Thyroid gland (tissue), 4 donors: ENCODE measurements at places on chromosomes 5 and 9. TPM values are rescaled to one million over a fixed set of nuclear protein-coding genes. Genes with fewer than 3 reads are reported as not detected.

FOXD4 gene
- total RNA-seq, result 0.54 TPM

- no peak for DNase-seq
Observed at GRCh38 chr9:22046243-22046885, 37.3 kb upstream of the CDKN2B start.

SHISAL2B gene
- total RNA-seq, result not detected

GRCh38 chr9:120534266-120534665 is 45.7 kb downstream of the CDK5RAP2 start:
- no peak for DNase-seq

TAF11L10 gene
- not detected for total RNA-seq

AMBP gene
- not detected for total RNA-seq

TNFSF8 gene
- 2.0 TPM for total RNA-seq

- no peak for DNase-seq
Observed at GRCh38 chr9:16458696-16459420, 411.6 kb downstream of the BNC2 start.

GRCh38 chr9:8890695-8891094 is 1091.1 kb upstream of the DMAC1 start:
- DNase-seq, result no peak

GRCh38 chr5:156654444-156654843 is 195.7 kb upstream of the PPP1R2B start:
- no peak for DNase-seq

RASGEF1C gene
- 2.1 TPM for total RNA-seq

CBY3 gene
- not detected for total RNA-seq

PRR7 gene
- 3.6 TPM for total RNA-seq

DNA sequence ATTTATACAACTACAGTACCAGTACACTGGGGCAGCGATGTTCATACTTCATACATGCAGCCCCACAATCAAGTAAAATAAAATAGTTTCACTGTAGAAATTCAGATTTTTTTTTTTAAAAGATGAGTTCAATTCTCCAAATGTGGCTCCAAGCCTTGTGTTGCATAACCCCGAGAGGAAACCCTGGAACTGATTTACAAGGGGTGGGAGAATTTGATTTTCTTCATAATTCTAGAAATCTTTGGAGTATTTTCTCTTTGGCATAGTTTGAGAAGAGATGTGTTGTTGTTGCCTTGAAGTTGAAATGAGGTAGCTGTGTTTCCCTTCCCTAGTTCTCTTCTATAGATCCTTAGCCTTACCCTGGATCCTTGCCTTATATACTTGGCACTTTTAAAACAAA is 3.1 kb downstream of the RHOBTB3 start:
- DNase-seq, result no peak

GRCh38 chr9:81771571-81771970 is 82.2 kb upstream of the TLE1 start:
- no peak for DNase-seq

TRIM7 gene
- total RNA-seq, result 13.3 TPM

GRCh38 chr5:41009232-41009631 is 61.9 kb downstream of the MROH2B start:
- DNase-seq, result no peak

GRCh38 chr9:90864779-90865178 is 63.2 kb downstream of the SYK start:
- no peak for DNase-seq

- peak; percentile 70 for DNase-seq
Observed at GRCh38 chr5:180670586-180671359, 21.4 kb upstream of the FLT4 start.

DNA sequence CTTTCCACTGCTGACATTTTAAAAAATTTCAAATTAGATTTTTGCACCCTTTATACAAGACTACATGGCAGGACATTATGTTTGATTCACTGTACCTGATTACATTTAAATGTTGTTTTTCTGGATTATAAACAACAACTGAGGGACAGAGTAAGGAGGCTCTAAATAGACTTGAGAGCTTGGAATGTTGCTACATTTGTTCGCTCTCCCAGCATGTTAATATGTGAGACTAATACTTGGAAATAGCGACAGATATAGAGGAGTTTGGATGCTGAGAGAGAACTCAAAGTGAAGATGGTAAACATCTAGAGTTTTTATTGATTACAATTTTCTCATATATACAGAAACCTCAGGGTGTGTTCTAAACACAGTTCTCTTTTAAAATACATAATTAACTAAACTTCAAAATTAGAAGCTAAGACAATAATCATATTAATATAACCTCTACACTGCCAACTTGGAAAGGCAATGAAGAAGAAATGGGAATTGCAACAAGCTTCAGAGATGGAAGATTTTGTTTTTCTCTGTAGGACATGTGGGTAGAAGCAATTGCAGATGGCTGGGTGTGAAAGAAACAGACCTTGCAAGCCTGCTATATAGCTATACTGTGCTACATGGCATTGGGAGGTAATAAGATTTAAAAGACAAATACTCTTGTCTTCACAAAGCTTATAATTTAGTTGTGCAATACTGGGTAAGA is 1.4 kb upstream of the NDFIP1 start:
- DNase-seq, result no peak

DNA sequence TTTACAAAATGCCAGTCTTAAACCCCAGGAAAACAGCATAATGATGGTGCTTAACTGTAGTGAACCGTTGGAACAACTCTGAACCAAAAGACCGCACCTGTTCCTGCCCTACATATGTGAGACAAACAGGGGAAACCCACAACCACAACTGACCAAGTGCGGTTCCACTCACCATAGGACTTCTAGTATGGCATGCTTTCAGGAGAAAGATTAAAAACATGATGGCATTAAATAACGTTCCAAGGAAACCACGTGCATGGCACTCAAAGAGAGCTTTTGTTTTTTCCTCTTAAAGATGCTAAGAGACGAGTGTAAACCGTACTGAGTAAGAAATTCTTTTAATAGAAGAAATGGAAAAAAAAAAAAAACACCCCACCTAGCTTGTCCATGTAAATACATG is 119.8 kb downstream of the SSBP2 start:
- no peak for DNase-seq

SPATA31C1 gene
- not detected for total RNA-seq

DNA sequence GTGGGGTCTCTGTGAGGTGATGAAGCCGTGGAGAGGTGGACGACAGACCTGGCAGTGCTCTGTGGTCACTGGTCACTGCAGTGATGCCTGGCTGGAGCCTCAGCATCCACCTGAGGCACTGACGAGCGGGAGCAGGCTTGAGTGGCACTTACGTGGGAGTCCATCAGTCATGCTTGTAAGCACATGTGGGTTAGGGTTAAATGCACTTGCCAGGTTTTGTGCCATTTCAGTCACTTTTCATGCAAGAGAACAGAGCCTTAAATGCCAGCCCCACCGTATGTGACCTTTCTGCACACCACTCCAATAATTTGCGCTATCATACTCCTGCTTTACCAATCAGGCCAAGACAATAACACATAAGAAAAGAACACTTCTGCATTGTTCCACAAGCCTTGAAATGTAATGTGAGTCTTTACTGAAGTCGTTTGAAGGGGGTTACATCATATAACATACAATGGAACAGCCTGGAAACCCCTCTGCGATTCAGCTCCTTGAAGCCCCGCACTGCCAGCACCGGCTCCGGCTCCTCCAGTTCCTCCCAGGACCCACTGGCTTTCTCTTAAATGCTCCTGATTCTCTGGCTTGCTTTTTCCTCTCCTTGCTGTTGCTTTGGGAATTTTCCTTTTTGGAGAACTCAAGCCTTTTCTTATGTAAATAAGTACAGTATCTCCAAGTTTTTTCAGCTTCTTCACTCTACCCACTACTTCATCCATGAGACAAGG is 59.4 kb upstream of the CTXN3 start:
- DNase-seq, result peak; percentile 64

DNA sequence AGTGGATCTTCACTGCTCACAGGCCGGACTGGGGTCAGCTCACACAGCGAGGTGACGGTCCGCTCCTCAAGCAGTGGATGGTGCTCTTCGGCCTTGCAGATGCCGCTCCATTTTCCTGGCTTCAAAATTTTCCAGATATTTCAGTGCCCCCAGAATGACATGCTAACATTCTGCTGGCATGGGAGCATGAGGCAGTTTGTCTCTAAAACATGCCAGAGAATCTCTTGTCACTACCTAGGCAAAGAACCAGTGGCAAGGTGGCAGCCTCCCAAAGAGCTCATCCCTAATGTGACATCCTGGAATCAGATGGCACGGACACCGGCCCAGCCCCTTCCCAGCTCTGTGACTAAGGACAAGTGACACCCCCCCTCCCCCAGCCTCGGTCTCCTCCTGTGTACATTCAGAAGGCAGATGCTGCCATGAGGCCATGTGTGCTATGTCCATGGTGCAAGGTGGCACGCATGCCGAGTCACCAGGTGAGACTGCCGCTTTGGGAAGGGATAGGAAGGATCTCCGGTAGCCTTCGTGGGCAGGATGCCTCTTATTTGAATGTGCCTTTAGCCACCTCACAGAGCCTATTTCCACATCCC is 2.7 kb downstream of the S1PR3 start:
- DNase-seq, result no peak

DNA sequence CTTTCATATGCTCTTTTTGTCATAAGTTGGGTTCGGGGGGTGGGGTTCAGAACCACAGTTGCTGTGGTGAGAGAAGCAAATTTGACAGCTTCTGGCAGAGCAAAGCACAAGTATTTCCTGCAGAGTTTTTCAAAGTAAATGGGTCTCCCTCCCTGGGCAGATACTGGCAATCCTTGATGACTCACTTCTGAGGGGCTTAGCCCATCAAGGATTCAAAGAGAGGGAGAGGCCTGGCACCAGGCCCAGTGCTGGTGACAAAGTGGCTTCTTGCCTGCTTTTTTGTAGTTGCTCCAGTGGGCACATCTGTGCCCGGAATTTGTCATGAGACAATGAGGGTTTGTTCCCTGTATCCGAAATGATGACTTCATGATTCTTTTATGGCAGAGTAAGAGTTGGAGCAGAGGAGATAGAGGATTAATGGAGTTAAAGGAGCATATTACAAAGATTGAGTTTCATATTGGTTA is 46.6 kb upstream of the TNC start:
- peak; percentile 5 for DNase-seq

DNA sequence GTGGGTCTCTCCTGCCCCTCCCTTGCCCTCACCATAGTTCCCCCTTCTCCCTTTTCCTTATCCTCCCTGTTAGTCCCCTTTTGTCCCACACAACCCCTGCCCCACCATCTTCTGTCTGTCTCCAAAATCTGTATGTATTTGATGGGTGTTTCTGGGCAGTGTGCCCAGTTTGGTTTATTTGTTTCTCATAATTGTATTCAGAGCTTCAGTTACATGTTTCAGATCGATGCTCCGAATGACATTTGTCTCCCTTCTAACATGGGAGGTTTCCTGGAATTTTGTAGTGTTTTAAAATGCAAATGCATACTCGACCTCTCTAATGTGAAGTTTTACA is 22.2 kb downstream of the FBXL7 start:
- no peak for DNase-seq

DNA sequence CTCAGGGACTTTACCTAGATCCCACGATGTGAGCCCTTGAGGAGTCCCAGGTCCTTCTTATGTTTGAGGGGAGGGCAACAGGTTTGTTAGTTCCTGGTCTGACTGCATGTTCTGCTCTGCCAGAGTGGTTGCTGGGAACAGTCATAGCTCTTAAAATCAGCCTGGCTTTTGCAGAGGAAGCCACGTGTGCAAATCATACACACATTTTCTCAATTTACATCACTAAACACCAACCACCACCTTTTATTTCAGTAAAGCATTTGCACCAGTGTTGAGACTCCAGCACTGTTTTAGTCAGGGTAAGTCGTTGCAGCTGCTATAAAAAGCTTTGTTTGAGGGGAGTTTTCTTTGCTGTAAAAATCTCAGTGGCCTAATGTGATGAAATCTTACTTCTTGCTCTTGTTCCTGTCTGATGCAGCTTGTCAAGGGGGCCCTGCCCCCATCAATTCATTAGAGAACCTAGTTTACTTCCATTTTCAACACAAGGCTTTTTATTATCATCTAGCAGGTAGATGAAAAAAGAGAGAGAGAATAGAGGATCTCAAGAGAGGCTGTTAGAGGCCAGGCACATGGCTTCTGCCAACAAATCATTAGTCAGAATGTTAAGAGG is 70.3 kb upstream of the VCAN start:
- no peak for DNase-seq

DNA sequence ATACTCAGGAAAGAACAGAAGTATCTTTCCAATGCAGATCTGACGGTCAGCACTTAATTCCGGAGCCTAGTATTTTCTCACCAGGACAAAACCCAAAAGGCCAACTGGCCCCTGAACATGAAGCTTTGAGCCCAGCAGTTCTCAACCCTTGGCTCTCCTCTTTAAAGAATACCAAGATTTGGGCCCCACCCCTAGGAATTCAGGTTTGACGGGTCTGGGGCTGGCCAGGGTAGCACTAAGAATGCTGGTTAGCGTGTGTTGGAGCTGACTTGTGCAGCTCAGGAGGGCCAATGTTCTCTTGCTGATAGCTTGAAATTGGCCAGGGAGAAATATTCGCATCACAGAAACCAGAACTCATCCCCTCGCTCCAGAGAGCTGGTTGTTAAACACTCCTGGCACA is 88.3 kb upstream of the PTCH1 start:
- no peak for DNase-seq

NTRK2 gene
- total RNA-seq, result 155 TPM

DNA sequence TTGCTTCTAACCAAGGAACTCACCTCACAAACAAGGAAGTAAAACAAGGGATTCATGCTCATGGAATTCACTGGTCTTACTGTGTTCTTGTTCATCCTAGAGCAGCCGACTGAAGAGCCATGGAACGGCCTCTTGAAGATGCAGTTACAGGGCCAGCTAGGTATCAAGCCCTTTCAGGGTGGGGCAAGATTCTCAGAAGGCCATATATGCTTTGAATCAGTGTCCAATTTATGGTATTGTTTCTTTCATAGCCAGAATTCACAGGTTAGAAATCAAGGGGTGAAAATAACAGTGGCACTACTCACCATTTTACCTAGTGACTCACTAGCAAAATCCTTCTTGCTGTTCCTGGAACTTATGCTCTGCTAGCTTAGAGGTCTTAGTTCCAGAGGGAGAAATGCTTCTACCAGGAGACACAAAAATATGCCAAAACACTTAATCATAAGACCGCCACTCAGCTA is 159.5 kb upstream of the CDH10 start:
- DNase-seq, result no peak

GRCh38 chr9:121292801-121293241 is 24.9 kb downstream of the GSN start:
- DNase-seq, result no peak

SPINK1 gene
- total RNA-seq, result not detected

- no peak for DNase-seq
Observed at GRCh38 chr5:172509405-172509781, 55.1 kb upstream of the SH3PXD2B start.

DNA sequence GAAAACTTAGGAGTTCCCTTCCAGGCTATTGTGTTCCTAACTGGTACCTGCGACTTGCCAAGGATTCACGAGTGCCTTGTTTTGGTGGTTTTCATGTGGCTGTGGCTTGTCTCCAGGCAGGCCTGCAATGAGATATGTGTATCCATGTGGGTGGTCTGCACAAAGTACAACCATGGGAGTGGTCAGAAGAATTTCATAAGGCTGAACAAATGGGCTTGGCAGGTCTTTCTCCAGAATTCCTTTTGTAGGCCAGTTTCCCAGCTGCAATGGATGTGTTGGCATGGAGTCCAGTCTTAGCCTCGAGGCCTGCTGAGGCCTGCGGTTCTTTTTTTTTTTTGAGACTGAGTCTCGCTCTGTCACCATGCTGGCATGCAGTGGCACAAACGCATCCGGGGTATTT is 28.8 kb upstream of the MELK start:
- DNase-seq, result no peak

- DNase-seq, result peak; percentile 79
Observed at GRCh38 chr9:16191691-16192402, 639.0 kb downstream of the CCDC171 start.

NR2F1-AS1 gene
- 13.7 TPM for total RNA-seq

BHMT2 gene
- total RNA-seq, result 50.5 TPM

- peak; percentile 28 for DNase-seq
Observed at GRCh38 chr5:32071351-32071944, 102.7 kb downstream of the GOLPH3 start.
